Spinal cord (tissue), 10 donors: ENCODE measurements at places on chromosomes 4 and X. TPM values are rescaled to one million over a fixed set of nuclear protein-coding genes. Genes with fewer than 3 reads are reported as not detected.

DNA sequence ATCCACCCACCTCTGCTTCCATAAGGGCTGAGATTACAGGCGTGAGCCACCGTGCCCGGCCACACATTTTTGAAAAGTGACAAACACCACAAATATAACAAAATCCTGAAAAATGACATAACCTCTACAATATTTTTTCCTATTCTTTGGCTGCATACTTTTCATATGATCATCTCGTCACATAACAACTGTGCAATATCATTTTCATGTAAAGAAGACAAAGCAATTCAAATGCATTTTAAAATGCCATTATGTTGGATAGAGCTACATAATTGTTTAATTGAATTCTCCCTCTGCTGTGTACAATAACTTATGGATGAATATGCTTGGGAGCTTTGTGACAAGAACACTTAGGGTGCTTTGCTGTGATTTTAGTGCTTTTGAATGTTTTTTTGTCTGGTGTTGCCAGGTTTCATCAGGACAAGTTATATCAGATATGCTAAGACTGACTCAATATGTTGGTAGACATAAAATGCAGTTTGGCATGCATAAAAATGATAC is 132.9 kb downstream of the CHIC2 start:
- peak; percentile 67 for DNase-seq

GRCh38 chrX:5788910-5789309 is 439.8 kb downstream of the NLGN4X start:
- no peak for DNase-seq

DNA sequence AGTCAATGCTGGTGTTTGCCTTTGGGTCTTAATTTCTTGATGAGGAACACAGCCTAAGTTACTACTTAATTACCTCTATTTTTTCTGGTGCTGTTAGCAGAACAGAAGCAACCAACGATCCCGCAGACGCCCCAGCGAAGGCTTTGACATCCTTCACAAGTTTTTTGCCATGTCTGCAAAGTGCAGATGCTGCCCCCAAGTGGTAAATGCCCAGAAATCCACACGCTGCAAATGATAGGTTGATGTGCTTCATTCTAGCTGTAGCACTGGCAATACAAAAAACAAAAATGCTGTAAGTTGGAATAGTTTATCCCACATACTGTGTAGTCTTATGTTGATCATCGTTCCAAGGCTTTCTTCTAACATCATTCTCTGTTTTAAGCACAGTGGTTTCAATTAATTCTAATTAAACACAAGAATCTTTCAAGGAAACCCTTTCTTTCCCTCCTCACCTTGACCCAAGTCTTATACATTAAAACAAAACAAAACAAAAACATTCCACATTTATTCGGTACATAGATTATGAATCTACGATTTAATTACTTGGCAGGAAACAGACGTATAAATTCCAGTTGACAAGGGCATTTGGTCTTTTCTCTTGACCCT is 1.2 kb downstream of the PNPLA4 start:
- peak; percentile 71 for DNase-seq

- DNase-seq = no peak
These were observed 1492.2 kb upstream of the TENM3 start for GRCh38 chr4:180751009-180751408.

- no peak for DNase-seq
These were observed 39.5 kb upstream of the MAP3K15 start for GRCh38 chrX:19554786-19555185.

DNA sequence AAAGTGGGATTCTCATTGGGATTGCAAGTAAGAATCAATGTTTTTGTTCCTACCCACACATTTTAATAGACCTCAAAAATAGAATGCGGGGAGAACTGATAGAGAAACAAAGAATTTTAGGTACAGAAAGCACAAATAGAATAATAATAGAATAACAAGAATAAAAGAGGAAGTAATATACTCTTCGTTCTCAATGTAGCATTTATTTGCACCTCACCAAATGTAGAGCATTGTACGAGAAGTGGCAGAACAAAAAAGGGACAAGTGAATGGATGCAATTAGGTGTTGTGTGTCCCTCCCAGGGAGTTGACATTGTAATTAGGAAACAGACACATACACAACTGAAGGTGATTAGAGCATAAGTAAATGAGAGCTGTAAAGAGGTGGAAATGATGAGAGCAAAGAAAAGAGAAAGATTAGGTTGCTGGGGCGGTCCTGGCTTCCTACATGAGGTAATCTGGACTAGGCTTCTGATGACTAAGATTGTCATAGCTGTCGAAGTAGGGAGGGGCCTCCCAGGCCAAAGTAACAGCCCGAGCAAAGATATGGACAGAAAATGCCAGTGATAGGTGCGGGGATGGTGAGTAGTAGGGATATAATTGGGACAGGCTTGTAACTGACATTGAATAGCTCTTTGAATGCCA is 10.4 kb downstream of the RAB9A start:
- no peak for DNase-seq

DNA sequence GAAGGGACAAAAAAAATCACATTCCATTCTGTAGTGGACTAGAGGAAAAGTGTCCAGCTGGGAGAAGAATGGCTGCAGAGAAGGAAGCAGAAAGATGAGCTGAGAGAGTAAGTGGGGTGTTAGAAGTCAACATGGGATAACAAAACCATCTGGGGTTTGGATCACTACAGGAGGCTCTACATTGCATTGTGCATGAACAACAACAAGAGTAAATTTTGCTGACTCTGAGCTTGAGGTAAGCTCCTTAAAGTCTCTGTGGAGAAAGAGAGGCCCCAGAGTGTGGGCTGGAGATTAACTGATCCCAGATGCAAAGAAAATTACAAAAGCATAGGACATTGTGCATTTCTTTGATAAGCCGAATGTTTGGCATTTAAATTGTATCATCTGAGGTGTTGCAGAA is 128.9 kb downstream of the UGT8 start:
- no peak for DNase-seq

FABP2 gene
- not detected for total RNA-seq

GRCh38 chr4:184752496-184753275 is 18.8 kb upstream of the CENPU start:
- no peak for DNase-seq

- DNase-seq = no peak
These were observed 101.5 kb upstream of the LIMCH1 start for GRCh38 chr4:41436419-41436818.

PFKFB1 gene
- 0.20 TPM for total RNA-seq

- no peak for DNase-seq
These were observed 427.1 kb upstream of the FAM47C start for GRCh38 chrX:36581030-36581429.

GRCh38 chrX:109732017-109732801 is 848 bp downstream of the ACSL4 start:
- DNase-seq = no peak

DNA sequence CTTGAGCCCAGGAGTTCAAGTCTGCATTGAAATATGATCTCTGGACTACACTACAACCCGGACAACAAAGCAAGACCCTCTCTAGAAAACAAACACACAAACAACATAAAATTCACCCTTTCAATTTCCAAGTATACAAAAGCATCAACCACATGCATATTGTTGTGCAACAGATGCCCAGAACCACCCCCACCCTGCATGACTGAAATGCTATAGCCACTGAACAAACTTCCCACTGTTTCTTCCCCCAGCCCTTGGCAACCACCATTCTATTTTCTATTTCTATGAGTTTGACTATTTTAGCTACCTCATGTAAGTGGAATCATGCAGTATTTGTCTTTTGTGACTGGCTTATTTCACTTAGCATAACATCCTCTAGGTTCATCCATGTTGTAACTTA is 14.2 kb upstream of the C4orf51 start:
- no peak for DNase-seq

- no peak for DNase-seq
These were observed 38.1 kb downstream of the FRG2 start for GRCh38 chr4:189988877-189989431.

DNA sequence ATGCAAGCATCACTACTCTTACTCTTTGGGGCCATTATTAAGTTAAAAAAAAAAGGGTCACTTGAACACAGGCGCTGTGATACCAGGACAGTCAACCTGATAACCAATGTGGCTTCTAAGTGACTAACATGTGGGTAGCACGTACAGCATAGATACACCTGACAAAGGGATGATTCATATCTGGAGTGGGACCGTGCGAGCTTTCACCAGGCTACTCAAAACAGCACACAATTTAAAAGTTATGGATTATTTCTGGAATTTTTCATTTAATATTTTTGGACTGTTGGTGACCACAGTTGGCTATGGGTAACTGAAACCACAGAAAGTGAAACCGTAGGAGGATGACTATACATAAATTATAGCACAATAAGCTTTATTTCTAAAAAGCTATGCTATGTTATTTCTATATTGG is 113.8 kb upstream of the STIM2 start:
- no peak for DNase-seq
